GM13976 (cell line): ENCODE measurements at places on chromosomes 7 and 10.

- DNase-seq: no peak
Measured at GRCh38 chr10:4651404-4652037, 174.5 kb upstream of the AKR1E2 start.

DNA sequence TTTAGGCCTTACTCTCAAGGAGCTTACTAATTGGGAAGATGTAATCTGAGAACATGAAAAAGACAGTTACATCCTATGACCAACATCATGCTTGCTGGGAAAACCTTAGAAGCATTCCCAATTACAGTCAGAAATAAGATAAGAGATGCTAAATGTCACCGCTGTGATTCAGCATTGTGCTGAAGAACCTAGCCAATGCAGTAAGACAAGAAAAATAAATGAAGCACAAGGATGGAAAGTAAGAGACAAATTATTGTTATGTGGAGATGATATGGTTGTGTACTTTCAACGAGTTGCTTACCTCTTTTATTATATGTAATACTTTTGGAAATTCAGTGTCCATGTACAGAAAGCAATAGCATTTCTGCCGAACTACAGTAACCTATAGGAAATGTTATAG, 104.8 kb downstream of the RBM20 start:
- DNase-seq: no peak

GRCh38 chr7:101743241-101743994, 74.0 kb upstream of the CUX1 start:
- DNase-seq: peak; percentile 79

DNA sequence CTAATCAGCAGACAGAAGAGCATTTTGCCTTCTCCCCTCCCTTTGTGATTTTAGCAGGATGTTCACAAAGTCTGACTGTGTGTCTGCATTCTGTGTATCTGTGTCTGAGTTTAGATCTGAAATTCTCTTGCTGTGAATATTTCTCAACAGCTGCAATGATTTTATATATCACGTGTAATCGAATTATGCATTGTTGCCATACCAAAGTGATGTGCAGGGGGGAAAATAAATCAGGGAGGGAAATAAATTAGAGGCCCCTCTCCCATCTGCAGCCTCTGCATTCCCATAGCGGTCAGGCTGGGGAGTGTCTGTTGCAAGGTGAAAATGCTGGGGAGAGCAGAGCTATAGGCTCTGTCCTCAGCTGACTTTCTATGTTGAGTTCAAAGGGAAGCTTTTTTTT, 209.0 kb downstream of the LRMDA start:
- no peak for DNase-seq

DNA sequence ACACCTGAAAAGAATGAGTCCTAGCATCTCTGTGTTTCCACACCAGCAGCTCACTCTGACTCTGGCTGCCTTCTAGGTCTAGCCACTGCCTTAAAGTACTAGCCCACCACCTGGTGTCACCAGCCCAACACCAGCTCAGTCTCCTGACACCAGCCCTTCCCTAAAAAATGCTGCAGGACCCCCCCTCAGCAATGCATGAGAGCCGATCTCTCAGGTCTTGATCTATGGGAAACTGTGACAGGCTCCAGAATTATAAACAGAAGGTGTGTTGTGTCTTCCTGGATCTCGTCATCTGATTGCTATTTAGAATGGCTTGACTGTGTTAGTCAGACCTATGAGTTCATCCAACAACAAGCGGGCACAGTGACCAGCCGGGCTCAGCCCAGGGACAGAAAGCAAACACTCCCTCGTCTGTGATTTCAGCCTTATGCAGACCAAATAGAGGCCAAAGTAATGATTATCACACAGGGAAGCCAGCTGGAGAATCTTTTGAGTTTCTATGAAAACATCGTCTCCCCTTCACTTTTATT, 66.6 kb downstream of the CUBN start:
- DNase-seq: no peak
